ENCODE measurements at places on chromosomes 6 and 20.

DNA sequence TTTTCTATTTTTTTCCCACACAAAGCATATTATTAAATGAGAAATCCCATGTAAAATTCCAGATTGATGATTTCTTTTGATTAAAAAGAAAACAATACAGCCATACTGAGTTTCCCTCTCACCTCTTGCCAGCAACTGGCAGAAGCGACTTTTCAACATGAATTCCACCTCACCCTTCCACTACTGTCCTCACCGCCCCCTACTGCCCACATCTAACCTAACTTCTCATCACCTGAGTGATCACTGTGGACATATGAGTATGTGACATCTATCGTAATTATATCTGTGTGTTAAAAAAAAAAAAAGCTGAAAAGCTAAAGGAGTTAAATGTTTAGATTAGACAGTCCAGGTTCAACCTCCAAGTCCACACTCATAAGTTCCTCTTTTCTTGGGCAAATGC is 528.6 kb downstream of the PRKN start:
- no peak for DNase-seq

DNA sequence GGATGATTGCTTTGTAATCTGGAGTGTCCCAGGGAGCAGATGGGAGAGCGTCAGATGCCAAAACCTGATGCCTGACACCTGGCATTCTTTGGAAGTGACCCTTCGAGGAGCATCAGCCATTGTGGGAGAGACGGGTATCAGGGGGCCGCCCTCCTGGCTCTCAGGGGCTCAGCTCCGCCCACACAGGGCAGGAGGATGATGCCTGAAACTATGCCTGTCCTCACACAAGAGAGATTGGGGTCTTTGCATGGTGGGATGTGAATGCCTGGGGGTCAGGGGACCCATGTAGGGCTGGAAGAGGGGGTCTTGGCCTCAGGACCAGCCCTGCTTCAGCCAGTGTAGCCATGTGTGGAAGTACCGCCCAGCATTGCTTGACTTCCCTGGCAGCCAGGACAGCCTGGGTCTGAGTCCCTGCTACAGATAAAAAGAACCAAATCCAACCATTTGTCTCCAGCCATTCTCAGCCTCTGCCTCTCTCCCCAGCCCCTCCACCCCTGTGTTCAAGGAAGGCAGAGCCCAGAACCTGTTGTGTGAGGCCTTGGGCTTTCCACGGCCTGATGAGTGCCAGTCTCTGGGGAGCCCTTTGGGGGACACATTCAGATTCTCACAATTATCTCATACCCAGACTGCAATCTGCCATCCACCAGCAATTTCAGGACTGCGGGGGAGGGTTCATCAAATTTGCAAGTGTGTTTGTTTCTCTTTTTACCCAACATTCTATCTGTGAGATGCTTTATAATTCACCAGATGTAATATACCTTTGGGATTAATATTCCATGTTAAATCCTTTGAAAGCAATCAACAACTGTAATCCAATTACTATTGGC is 371.2 kb downstream of the PREX1 start:
- no peak for DNase-seq

- DNase-seq: no peak
Measured at GRCh38 chr20:48770700-48771442, 56.9 kb downstream of the PREX1 start.

GRCh38 chr20:48550814-48551213 is 277.0 kb downstream of the PREX1 start:
- DNase-seq: no peak

DNA sequence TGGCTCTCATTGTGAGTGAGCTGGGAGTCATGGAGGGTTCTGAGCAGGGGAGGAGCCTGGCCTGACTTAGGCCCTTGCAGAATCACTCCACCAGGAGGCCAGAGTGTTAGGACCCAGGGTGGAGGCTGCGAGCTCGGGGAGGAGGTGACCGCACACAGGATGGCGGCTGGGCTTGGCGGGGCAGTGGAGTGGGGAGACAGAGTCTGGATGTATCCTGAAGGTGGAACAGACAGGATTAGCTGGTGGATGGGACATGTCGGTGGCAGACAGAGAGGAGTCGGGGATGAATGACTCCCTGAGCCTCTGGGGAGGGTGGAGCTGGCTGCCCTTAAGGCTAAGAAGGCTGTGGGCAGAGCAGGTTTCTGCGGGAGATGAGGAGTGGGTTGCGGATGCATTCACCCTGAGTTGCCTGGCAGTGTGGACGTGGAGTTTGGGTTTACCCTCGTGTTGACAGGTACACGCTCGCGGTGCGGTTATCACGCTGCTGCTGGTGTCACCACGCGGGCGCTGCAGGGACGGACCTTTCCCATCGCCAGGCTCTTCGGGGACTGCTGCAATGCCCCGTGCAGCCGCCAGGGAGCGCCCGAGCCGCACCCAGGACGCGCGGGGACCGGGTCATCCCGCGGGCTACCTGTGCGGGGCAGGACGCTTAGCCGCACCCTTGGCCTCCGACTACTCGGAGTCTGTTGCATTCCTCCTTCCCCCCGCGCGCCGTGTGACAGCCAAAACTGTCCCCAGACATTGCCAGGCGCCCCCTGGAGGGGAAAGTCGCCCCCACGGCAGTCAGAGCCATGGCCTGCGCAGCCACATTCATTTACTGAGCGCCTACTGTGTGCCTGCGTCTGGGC is 43.0 kb upstream of the PTGIS start:
- peak; percentile 71 for DNase-seq

DNA sequence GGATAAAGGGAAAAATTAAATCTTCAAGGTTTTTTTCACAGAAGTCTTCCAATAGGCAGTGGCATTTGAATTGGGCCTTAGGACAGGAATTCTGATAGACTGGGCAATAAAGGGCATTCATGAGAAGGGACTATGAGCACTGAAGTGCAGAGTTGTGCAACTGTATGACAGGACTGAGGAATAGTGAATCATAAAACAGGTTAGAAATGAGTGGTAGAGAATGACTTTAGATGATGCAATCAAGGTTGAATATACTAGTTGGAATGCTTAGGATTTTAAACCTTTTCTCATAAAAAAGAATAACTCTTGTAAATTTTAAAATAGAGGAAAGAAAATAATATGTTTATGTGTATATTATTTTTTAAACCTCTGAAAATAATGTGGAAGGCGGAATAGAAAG is 944.7 kb downstream of the PHF3 start:
- no peak for DNase-seq

GRCh38 chr6:6781172-6781872 is 192.8 kb downstream of the LY86 start:
- DNase-seq: no peak

GRCh38 chr6:170082531-170083187 is 208.2 kb downstream of the DLL1 start:
- no peak for DNase-seq

GRCh38 chr6:21582651-21583050 is 10.9 kb upstream of the SOX4 start:
- no peak for DNase-seq

DNA sequence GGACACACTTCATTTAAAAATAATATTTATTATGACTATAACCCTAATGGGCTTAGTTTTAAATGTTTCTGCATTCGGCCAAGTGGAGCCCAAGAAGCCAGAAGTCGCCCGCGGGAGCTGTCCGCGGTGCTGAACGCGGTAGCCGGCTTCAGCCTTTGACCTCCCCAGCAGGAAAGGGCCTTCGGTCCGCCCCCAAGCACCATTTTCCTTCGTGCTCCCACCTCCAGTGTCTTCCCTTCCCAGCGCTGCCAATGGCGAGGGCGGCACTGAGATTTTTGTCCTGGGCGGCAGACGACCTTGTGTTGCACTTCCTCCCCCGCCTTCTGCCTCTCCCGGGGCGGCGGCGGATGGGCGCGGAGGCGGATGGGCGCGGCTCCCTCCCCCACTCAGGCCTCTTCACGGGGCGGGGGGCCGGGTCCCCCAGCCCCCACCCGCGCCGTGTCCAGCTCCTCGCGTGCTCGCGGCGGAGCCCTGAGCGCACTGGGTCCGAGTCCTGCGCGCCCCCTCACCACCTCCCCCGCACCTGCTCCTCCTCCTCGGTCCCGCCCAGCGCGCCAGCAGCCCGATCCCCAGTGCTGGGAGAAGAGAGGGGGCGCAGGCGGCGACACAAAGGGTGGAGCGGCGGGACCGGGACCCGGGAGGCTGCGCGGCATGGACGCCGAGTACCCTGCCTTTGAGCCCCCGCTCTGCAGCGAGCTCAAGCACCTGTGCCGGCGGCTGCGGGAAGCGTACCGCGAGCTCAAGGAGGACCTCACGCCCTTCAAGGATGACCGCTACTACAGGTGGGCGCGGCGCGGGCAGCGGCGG is 23.6 kb upstream of the TMEM181 start:
- DNase-seq: no peak

- DNase-seq: peak; percentile 50
Measured at GRCh38 chr6:151067684-151068596, 171.8 kb upstream of the AKAP12 start.

- no peak for DNase-seq
Measured at GRCh38 chr6:97053643-97054411, 129.3 kb downstream of the KLHL32 start.

DNA sequence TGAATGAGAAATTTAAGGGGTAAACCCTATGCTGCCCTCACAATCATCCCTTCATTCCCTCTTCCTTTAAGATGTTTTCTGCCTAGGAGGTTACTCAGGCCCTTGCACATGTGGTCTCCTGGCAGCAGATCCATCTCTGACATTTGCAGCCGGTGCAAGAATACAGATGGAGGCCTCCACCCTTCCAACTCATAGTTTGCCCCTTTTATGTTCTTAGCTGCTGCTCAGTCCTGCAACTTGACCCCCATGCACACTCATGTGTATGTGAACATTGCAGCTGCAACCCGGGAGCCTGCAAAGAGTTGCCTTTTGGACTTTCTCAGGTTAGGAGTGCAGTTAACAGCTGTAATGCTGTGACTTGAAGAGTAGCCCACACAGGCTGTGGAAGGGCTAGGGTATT is 131.9 kb upstream of the SGK1 start:
- DNase-seq: no peak

DNA sequence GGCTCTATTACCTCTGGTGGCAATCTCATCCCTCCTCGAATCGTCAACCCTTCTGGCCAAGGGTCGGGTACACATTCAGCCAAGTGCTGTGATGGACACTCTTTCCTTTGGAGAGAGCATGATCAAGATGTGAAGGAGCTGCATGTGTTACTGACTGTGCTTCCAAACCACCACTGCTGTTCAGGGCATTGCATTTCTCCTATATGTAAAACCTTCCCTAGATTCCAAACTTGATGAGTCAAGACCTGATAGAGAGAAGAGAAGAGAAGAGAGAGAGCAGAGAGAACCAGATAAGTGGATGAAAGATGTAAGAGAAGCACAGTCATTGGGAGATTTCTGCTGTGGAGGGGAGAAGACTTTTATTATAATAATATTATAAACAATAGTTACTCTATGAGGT is 162.2 kb downstream of the KCNQ5 start:
- DNase-seq: no peak

GRCh38 chr6:87070741-87071140 is 24.2 kb downstream of the CGA start:
- no peak for DNase-seq

DNA sequence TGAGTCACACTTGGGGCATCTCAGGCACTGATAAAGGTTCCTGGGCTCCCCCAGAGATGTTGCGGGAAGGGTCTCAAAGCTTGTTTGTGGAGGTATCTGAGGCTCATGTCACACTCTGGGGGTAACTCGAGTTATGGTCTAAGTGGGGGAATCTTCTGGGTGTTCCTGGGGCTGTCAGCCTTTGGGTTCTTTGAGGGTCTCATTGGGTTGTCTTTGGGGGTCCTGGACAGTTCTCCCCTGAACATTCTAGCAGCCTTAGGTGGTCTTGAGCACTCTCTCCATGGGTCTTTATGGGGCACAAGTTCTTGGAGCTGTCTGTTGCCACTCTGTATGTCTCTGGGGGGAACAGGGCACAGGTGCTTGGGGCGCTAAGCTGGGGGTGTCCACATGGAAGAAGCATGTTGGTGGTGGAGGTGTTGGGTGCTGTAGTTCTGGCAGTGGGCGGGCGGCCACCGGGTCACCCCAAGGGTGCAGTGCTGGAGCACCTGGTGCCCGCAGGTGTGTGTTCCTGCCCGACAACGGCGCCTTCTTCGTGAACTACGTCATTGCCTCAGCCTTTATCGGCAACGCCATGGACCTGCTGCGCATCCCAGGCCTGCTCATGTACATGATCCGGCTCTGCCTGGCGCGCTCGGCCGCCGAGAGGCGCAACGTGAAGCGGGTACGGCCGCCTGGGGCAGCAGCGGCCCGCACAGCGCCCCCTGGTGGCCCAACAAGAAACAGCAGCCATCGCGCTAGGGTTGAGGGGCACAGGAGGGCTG is 7.1 kb upstream of the CAPN11 start:
- DNase-seq: peak; percentile 73

All from ureter (tissue), 1 donor.